ENCODE measurements at places on chromosomes 5 and 9.

- no peak for DNase-seq
These were observed 89.3 kb downstream of the STARD4 start for GRCh38 chr5:111422747-111423720.

- DNase-seq: peak; percentile 67
These were observed 417.7 kb downstream of the PSAT1 start for GRCh38 chr9:78714576-78714975.

- no peak for DNase-seq
These were observed 1729.7 kb upstream of the WWC1 start for GRCh38 chr5:166561759-166562158.

DNA sequence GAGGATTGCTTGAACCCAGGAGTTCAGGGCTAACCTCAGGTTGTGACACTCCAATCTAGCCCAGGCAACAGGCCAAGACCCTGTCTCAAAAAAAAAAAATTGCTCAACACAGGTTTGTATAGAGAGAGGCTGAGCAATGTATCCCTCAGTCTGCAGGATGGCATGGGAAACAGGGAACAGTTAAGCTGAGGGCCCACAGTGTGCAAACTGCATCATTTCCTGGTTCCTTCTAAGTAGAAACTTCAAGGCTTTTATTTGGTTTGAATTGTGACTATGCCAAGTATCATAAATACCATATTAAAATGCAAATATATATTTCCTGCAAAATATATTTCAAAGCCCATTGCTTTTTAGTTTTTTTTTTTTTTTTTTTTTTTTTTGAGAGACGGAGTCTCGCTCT lies 13.7 kb upstream of the ROPN1L start:
- DNase-seq: no peak

DNA sequence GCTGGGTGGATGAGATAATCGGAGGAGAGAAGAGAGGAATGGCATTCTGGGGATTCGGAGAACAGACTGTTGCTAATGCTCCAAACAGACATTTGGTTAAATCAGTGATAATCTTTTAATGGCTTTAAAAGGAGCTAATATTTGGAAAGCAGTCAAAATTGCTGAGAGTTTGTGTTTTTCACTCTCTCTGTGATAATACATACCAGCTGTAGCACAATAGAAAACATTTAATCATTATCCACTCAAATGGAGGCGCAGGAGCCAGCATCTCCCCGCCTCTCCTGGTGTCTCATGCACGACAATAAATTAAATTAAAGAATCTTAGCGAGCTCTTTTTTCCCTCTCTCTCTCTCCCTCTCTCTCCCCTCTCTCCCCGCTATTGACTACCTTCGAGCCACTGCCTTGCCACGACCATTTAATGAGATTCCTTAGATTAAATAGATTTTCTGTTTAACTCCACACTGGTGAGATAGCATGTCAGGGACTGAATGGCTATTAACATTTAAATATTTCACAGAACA lies 268.6 kb upstream of the MVB12B start:
- no peak for DNase-seq

DNA sequence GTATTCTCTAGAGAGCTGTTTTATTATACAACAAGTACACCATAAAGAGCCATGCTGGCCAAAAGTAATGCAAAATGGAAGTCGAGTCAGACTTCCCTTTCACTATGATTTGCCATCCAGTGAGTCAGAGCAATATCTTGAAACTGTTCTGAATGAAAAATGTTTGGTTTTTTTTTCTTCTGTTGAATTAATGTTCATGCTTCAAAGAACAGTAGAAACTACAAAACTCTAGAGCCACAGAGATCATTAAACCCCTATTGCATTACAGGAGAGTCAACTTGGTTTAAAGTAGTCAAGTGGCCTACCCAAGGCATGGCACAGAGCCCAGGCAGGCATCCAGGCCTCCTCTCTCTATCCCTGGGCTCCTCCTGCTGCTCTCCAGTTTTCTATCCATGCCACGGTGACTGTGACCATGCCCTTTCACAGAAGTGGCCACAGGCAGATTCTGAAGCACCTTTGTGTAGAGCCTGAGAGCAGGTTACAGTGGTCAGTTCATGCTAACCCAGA lies 358.9 kb downstream of the DEPDC1B start:
- no peak for DNase-seq

GRCh38 chr5:124847907-124848306 lies 101.5 kb upstream of the ZNF608 start:
- no peak for DNase-seq

GRCh38 chr9:69421908-69422801 lies 97.1 kb downstream of the ENTREP1 start:
- no peak for DNase-seq

DNA sequence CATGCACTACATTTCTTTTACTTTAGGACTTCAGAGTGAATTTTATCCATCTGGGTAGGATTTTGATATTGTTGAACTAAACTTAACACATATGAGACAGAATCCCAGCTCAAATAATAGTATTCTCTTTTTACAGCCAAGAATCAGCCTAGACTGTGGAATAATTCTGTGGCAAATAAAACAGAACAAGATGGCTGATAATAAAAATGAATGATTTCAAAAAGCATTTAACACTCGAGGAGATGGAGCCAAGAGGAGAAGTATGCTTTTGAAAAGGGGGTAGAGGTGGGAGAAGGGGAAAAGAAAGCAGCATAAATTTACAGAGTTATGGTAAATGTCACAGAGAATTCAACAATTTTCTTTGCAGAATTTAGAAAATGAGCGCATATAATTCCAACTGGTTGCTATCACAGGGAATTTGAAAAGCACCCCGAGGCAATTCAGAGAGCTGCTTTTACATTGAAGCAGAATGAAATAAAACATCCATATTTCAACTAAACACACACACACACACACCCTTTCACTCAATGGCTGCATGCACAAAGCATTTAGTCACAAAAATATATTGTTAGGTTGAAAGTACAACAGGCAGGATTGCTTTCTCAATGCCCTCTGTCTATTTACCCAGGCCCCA lies 60.2 kb upstream of the DMAC1 start:
- DNase-seq: no peak

DNA sequence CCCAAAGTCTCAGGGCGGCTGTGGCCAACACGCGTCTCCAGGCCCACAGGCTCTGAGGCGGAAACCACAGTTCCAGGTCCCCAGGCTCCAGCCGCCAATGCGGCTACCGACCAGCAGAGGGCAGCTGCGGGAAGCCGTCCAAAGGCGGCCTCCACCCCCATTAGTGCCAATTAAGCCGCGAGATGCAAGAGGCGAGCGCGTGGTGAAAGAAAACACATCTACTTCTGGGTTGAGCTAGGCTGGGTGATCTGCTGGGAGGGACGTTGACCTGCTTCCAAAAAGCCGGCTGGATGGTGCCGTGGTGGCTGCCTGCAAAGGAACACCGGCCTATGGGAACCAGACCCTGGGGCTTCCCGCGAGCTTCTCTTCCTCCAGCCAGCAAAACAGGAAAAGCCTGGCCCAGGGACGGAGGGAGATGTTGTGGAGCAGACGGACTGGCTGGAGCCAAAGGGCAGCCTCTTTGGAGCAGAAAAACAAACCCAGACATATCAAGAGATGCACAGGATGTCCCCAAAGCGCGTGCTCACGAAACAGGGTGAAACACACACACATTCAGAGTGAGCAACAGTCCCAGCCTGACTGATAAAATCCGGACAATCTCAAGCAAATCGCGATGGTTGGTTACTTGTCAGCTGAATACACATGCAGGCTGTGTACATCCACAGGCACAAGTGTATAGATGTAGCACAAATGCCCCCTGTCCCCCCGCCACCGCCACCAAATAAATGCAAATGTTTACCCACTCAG lies 187.1 kb upstream of the BRINP1 start:
- DNase-seq: no peak

- no peak for DNase-seq
These were observed 95.6 kb downstream of the HSPA4 start for GRCh38 chr5:133147411-133147810.

DNA sequence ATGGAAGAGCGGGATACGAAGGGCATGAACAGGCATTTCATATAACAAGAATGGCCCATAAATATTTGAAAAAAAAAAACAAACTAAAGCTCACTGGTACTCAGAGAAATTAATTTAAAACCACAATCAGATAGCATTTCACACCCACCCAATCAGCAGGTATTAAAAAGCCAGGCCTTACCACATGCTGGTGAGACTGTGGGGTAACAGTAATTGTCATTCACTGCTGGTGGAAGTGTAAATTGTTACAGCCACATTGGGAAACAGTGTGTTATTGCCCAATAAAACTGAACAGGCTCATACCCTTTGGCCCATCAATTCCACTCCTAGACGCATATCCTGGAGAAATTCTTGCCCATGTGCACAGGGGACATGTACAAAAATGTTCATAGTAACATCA lies 66.0 kb downstream of the PLAC8L1 start:
- DNase-seq: no peak

DNA sequence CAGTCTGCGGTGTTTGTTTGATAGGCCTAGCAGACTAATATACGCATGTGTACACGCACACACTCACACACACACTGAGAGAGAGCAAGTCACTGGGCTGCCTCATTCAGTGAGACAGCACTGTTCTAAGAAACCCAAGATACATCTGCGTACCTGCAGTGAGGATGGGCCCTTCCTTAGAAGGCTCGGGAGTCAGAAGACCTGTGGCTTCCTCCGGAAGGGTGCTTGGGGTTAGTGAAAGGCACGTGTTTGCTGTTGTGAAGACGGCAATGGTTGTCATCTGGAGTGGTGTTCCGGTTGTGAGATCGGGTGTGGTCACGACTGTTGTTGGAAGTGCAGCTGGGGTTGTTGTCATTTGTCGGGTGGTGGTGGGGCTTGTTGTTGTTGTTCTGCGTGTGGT lies 11.7 kb downstream of the TIMD4 start:
- no peak for DNase-seq

DNA sequence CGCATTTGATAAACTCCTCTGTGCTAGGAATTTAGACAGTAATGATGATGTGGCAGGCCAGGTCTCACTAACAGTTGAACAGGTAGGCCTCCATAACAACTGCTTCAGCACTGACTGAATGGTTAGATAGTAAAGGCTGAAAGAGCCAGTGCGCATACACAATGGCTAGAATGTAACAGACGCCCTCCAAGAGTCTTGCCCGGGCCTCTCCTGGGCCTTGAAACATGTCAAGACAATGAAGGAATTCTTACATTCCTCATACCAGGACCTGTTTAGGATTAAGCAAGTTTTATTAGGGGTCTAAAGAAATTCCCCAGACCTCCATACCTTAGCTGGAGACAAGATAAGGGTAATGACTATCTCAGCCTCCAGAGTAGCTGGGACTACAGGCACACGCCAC lies 6.7 kb upstream of the BICD2 start:
- no peak for DNase-seq

DNA sequence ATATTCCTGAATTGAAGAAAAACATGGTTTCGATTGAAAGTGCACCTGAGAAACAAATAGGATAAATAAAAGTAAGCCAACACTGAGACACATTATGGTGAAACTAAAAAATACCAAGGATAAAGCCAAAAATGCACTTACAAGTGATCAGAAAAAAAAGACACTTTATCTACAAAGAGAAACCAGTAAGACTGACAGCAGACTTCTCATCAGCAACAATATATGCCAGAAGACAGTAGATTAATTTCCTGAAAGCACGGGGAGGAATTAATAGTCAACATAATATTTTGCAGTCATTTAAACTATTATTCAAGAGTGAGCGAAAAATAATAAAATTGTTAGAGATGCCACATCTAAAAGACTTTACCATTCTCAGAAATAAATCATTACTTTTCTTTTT lies 172.7 kb upstream of the MAST4 start:
- DNase-seq: no peak

DNA sequence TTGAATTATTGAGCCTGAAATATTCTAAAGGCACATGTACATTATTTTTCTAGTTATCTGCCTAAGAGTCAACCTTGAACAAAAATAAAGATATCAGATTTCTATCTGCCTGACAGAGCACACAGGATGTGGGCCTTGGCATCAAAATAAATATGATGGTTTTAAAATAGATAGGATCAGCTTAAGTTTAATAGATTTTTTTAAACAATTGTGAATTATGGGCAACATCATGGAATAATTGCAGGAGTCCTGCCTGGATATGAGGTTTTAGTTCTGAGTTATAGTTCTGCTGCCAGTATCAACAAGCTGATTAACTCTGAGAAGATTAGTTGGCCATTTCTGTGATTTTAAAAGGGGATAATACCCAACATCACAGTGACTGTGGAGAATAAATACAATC lies 107.0 kb upstream of the PCA3 start:
- DNase-seq: no peak

DNA sequence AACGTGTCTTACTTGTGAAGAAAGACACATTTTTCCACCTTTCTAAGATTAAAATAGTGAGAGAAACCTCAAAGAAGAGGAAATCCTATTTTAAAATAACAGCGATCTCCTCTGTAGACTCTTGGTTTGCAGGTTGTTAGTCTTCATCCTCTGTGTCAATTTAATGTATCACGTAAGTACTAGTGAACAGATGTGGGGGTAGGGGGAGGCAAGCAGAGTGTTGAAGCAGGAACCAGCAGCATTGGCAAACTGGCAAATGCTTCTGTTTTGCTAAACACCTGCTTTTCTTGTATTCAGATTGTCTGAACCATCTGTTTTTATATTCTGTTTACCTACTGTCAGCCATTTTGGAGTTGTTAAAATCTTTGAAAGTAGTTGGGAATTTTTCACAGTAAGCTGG lies 159.3 kb upstream of the TLX3 start:
- DNase-seq: no peak

DNA sequence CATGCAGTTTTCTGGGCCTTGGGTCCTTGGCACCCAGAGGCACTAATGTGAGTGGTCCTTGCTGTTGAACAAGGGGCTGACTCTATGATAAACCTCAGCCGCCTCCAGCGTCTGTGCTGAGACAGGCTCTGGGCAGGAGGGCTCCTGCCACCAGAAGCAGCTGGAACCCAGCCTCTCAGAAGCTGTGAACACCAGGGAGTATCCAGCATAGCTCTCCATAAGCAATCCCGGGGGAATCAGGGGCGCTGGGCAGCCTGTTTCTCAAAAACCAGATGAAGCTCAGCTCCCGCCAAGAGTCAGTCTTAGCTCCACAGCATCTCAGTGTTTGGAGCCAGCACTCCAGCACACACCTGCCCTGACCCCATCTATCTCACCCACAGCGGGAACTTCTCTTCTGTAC lies 170.2 kb downstream of the HSPA4 start:
- no peak for DNase-seq

GRCh38 chr5:145946112-145946861 lies 9.9 kb downstream of the SH3RF2 start:
- peak; percentile 70 for DNase-seq

GRCh38 chr5:102545175-102545574 lies 46.4 kb upstream of the SLCO6A1 start:
- no peak for DNase-seq

GRCh38 chr9:28365020-28365640 lies 791.8 kb upstream of the C9orf72 start:
- DNase-seq: no peak

GRCh38 chr5:134071614-134072207 lies 42.8 kb upstream of the TCF7 start:
- DNase-seq: no peak

DNA sequence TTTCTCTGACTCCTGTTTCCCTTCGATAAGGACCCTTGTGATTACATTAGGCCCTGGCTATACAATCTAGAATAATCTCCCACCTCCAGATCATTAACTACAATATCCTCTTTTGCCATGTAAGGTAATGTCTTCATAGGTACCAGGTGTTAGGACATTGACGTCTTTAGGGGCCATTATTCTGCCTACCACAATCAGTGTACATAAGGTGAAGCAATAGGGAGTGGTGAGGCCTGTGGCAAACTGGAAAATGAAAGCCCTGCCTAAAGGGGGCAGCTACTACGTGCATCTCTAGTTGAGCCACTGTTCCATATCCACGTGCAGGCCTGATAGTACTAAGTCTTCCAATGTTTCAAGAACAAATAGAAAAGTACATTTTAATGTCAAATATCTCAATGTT lies 4.8 kb upstream of the ALDH1B1 start:
- no peak for DNase-seq

- peak; percentile 84 for DNase-seq
These were observed 129.6 kb downstream of the TLE1 start for GRCh38 chr9:81559709-81560108.

Data from AG04449 (cell line).